Upper lobe of left lung (tissue), 6 donors: ENCODE measurements at places on chromosomes 2 and 18.

DNA sequence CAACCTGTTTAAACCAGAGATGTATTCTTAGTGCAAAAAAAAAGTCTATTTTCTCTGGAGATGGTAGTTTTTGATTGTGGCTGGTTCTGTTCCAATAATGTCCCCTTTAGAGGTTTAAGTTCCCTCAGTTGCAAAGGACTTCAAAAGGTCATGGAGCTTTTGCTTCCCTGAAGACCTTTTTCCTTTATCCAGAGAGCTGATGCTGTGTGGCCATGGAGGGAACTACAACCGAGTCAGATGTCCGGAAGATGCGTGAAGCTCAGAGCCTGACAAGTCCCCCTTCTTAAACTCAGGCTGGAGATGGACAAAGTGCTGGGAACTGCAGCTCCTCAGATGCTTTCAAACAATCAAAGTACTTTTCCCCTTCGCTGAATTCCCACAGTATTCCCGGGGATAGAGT is 176.1 kb downstream of the TMEM18 start:
- H3K27me3 ChIP-seq = no peaks in the 10 kb centered on the region
- no peak overlapping the region for H3K27ac ChIP-seq
- no peak for DNase-seq
- H3K4me1 ChIP-seq = no peaks in the 10 kb centered on the region

GRCh38 chr2:158647436-158648231 is 147.5 kb upstream of the DAPL1 start:
- no peaks in the 10 kb centered on the region for H3K27me3 ChIP-seq
- H3K27ac ChIP-seq = no peak overlapping the region
- H3K4me3 ChIP-seq = no peak overlapping the region

GRCh38 chr18:48037481-48038271 is 107.2 kb upstream of the SMAD2 start:
- peak; percentile 24 for DNase-seq
- no peak overlapping the region for H3K4me3 ChIP-seq
- peaks cover 4% of the 10 kb centered on the region for H3K4me1 ChIP-seq
- no peaks in the 10 kb centered on the region for H3K36me3 ChIP-seq
- no peak overlapping the region for H3K27ac ChIP-seq
- no peaks in the 10 kb centered on the region for H3K27me3 ChIP-seq

- no peaks in the 10 kb centered on the region for H3K27me3 ChIP-seq
- no peak overlapping the region for H3K27ac ChIP-seq
- H3K4me3 ChIP-seq = no peak overlapping the region
- H3K4me1 ChIP-seq = no peaks in the 10 kb centered on the region
Observed at GRCh38 chr18:2009942-2010697, 561.2 kb downstream of the METTL4 start.

DNA sequence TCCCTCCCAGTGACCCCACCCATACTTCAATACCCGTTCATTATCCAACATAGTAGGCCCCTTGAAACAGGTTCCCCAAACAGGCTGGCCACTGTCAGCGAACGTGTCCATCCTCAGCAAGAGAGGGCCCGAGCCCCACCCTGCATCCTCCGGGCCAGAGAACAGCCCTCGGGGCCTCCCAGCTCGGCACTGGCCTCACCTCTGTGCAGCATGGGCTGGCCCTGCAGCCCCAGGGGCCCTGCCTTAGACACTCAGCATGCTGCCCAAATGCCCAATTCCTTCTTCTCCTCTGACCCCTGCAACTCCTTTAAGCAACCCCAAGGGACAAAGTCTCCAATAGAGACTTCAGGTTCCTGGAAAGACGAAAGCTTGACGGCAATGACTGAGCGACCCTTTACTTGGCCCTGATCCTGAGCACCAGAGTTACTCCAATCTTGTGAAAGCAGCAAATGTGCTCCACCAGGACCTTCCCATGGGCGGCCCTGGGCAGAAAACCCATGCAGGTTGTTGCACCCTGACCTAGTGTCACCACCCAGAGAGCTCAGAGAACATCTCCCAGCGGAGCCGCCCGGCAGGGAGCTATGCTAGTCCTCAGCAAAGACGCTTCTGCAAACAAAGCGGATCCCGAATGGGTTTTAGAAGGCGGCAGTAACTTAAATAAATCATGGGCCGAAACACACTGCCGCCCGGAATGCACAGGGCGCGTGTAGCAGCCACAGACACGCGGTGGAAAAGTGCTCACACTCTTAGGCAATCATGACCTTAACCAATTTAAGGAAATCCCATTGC is 782 bp downstream of the COL6A3 start:
- H3K4me1 ChIP-seq = no peaks in the 10 kb centered on the region
- no peak for DNase-seq
- peak overlapping the region; percentile 83 for H3K27ac ChIP-seq
- H3K4me3 ChIP-seq = peak overlapping the region; percentile 48
- no peaks in the 10 kb centered on the region for H3K36me3 ChIP-seq

DNA sequence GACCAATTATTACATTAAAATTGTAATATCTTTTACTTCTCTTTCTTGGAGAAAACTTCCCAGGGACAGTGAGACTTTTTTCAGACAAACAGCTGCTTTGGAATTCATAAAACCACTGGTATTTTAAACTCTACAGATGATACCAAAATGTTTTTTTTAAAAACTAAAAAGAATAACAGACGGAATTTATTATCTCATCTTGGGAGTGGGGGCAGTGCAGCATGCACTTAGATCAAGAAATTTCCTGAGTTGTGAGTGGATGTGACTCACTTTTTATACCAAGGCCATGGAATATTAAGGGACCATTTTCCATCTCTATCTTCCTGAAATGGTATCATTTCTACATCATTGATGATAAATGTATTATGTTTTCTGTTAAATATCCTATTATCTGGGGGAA is 422.8 kb upstream of the HNRNPA3 start:
- H3K27ac ChIP-seq = no peak overlapping the region
- H3K27me3 ChIP-seq = no peaks in the 10 kb centered on the region
- no peaks in the 10 kb centered on the region for H3K4me1 ChIP-seq

- peaks cover 13% of the 10 kb centered on the region for H3K4me1 ChIP-seq
- no peaks in the 10 kb centered on the region for H3K27me3 ChIP-seq
- no peak for DNase-seq
- no peaks in the 10 kb centered on the region for H3K36me3 ChIP-seq
- no peak overlapping the region for H3K27ac ChIP-seq
- H3K4me3 ChIP-seq = no peak overlapping the region
Observed at GRCh38 chr2:75564713-75565359, 4.1 kb upstream of the EVA1A start.

DNA sequence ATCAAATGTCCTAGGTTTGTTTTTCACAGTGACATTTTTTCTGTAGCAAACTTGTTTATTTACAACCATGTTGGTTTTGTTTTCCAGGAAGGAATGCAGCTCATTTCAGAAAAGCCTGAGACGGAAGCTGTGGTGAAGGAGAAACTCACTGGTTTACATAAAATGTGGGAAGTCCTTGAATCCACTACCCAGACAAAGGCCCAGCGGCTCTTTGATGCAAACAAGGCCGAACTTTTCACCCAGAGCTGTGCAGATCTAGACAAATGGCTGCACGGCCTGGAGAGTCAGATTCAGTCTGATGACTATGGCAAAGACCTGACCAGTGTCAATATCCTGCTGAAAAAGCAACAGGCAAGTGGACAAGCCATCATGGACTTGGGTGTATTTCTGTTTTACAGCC is 79.2 kb upstream of the EML6 start:
- no peak for DNase-seq
- no peaks in the 10 kb centered on the region for H3K27me3 ChIP-seq
- no peak overlapping the region for H3K4me3 ChIP-seq
- peaks cover 21% of the 10 kb centered on the region for H3K4me1 ChIP-seq
- peaks cover 55% of the 10 kb centered on the region for H3K36me3 ChIP-seq

DNA sequence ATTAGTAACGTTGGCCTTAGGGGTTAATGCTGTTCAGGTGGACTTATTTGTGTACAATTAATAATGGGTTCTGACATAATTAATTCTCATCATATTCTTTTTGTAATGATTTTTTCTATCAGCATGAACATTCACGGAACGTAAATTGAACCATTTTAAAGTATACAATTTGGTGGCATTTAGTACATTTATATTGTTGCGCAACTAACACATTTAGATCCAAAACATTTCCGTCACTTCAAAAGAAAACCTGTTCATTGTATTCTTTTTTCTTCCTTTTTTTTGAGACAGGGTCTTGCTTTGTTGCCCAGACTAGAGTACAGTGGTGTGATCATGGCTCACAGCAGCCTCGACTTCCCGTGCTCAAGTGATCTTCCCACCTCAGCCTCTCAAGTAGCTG is 65.8 kb downstream of the BOD1L2 start:
- H3K4me1 ChIP-seq = no peaks in the 10 kb centered on the region
- H3K27me3 ChIP-seq = no peaks in the 10 kb centered on the region
- no peak for DNase-seq
- no peak overlapping the region for H3K4me3 ChIP-seq

DNA sequence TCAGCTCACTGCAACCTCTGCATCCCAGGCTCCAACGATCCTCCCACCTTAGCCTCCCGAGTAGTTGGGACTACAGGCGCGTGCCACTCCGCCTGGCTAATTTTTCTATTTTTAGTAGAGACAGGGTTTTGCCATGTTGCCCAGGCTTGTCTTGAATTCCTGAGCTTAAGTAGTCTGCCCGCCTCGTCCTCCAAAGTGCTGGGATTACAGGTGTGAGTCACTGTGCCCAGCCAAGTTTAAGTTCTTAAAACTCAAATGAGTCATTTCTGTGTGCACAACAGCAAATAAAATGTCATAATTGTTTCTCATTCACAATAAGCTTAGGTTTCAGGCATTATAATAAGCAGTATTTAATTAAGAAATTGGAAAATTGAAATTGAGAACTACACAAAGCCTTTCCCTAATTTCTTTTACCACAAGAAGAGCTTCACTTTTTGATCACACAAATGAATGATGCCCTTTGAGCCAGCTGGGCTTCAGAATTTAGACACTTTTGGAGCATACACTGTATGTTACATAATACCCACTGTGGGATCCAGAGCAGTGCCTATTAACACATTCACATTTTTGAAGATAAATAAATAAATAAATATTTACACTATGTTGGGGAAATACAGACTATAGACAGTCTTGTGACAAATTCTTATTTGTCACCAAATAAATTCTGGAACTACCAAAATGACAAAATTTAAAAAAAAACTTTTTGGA is 8.6 kb upstream of the ME2 start:
- peak; percentile 85 for DNase-seq
- no peak overlapping the region for H3K4me3 ChIP-seq
- H3K36me3 ChIP-seq = no peaks in the 10 kb centered on the region
- no peak overlapping the region for H3K27ac ChIP-seq

- no peaks in the 10 kb centered on the region for H3K36me3 ChIP-seq
- H3K27me3 ChIP-seq = no peaks in the 10 kb centered on the region
- H3K4me3 ChIP-seq = no peak overlapping the region
- DNase-seq = no peak
- no peaks in the 10 kb centered on the region for H3K4me1 ChIP-seq
Observed at GRCh38 chr2:169348321-169349024, 13.9 kb downstream of the LRP2 start.

DNA sequence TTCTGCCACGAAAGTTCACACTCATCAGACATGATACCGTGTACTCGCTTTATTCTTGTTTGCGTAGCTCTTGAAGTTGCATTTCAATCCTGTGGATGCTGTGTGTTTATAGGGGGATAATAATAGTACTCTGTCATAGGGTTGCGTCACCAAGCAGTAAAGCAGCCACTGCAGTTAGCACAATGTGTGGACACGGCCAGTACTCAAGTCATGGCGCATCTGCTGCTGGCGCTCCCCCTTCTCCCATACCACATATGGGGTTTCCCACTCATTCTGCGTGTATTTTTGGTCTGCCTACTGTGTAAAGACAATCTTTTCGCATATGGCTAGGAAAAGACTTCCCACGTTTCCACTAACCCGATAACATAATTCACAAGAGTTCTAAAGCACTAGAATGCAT is 2.1 kb upstream of the ZBTB14 start:
- H3K4me1 ChIP-seq = peaks cover 14% of the 10 kb centered on the region
- no peaks in the 10 kb centered on the region for H3K27me3 ChIP-seq
- H3K27ac ChIP-seq = no peak overlapping the region

GRCh38 chr2:214574084-214574781 is 163.4 kb downstream of the VWC2L start:
- no peak for DNase-seq
- H3K27me3 ChIP-seq = no peaks in the 10 kb centered on the region
- no peak overlapping the region for H3K27ac ChIP-seq
- no peak overlapping the region for H3K4me3 ChIP-seq
- no peaks in the 10 kb centered on the region for H3K4me1 ChIP-seq
- no peaks in the 10 kb centered on the region for H3K36me3 ChIP-seq

DNA sequence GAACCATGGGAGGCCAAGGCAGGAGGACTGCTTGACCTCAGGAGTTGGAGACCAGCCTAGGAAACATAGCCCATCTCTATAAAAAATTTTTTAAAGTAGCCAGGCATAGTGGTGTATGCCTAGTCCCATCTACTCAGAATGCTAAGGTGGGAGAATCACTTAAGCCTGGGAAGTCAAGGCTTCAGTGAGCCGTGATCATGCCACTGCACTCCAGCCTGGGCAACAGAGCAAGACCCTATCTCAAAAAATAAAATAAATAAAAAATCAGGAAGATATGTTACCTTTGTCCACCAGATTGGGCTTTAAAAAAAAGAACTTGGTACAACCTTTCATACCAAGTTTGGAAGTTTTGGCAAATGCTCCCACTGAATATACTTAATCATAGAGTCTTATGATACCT is 35.3 kb downstream of the CFAP210 start:
- DNase-seq = no peak
- H3K4me1 ChIP-seq = no peaks in the 10 kb centered on the region
- H3K36me3 ChIP-seq = no peaks in the 10 kb centered on the region
- no peak overlapping the region for H3K27ac ChIP-seq

GRCh38 chr2:231163414-231164095 is 34.9 kb upstream of the ARMC9 start:
- peaks cover 25% of the 10 kb centered on the region for H3K36me3 ChIP-seq
- no peak overlapping the region for H3K4me3 ChIP-seq

- DNase-seq = no peak
- no peaks in the 10 kb centered on the region for H3K4me1 ChIP-seq
- H3K36me3 ChIP-seq = no peaks in the 10 kb centered on the region
Observed at GRCh38 chr2:39922679-39923405, 143.8 kb upstream of the THUMPD2 start.

- H3K27me3 ChIP-seq = no peaks in the 10 kb centered on the region
- no peaks in the 10 kb centered on the region for H3K4me1 ChIP-seq
- no peaks in the 10 kb centered on the region for H3K36me3 ChIP-seq
- H3K4me3 ChIP-seq = no peak overlapping the region
Observed at GRCh38 chr18:32674491-32674890, 98.3 kb downstream of the KLHL14 start.
